ENCODE measurements at places on chromosomes 16 and 17.

DNA sequence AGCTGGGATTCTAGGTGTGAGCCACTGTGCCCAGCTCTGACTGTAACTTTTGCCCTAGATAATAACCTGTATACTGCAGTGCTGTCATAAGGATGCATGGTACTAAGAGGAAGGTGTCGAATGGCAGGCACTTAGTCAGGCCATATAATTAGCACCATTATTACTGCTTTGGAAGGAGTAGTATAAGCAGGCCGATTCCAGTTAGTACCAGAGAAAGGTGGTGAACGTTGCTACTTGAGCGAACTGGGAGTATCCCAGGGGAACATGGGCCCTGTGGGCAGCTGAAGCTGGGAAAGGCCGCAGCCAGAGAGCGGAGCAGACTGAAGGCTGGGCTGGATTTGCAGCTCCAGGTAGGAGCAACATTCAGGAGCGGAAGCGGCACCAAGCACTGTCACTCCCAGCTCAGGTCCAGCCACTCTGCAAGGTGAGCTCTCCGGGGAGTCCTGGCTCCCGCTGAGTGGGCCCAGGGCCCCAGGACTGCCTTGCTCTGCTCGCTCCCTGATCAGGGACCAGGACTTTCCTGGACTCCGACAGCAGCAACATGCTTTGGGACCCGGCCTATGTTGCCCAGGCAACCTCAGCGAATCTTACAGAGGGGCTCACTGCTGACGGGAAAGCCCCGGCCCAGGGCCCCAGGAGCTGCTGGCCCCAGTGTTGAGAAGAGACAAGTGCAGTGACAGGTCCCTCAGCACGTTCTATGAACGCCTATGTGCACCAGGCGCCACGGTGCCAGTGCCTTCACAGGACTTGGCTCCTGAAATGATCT, 28.6 kb downstream of the C16orf74 start:
- no peak for DNase-seq

- no peak for DNase-seq
Measured at GRCh38 chr17:67312265-67312664, 54.1 kb downstream of the PSMD12 start.

DNA sequence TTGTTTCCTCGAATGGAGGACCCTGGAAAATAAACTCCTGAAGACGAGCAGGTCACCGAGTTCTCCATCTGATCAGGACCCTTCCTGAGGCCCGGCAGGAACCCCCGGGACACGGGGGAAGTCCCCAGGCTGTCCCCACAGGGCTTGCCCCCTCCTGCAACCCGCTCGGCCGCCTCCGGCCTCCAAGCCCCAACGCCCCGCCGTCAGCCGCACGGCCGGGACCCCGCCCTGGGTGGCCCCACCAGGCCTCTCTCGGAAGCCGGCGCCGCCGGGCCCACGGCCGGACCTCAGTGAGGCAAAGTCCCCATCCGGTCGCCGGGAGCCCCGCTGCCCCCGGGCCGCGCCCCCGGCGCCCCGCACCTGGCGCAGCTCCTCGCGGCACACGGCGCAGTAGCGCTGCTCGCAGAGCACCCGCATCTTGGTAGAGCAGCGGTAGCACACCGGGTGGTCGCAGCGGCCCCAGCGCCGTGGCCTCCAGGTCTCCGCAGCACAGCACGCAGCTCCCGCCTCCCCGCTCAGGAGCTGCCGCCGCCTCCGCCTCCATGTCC, 383 bp downstream of the ZNF598 start:
- no peak for DNase-seq

DNA sequence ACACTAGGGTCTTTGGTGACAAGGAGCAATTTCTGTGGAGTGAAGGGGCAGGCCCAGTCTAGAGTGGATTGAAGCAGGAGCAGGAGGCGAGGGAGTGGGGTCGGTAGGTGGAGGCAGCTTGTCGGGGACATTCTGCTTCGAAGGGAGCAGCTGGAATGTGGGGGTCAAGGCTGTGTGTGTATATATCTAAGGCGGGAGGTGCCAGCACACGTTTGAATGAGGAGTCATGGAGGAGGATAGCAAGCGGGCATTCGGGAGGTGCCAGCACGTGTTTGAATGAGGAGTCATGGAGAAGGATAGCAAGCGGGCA, 17.7 kb downstream of the NT5M start:
- peak; percentile 6 for DNase-seq

- no peak for DNase-seq
Measured at GRCh38 chr16:88922114-88922825, 54.7 kb downstream of the CBFA2T3 start.

- peak; percentile 80 for DNase-seq
Measured at GRCh38 chr17:2215616-2216364, 87.8 kb downstream of the SMG6 start.

- no peak for DNase-seq
Measured at GRCh38 chr17:39995438-39995837, 14.8 kb downstream of the PSMD3 start.

DNA sequence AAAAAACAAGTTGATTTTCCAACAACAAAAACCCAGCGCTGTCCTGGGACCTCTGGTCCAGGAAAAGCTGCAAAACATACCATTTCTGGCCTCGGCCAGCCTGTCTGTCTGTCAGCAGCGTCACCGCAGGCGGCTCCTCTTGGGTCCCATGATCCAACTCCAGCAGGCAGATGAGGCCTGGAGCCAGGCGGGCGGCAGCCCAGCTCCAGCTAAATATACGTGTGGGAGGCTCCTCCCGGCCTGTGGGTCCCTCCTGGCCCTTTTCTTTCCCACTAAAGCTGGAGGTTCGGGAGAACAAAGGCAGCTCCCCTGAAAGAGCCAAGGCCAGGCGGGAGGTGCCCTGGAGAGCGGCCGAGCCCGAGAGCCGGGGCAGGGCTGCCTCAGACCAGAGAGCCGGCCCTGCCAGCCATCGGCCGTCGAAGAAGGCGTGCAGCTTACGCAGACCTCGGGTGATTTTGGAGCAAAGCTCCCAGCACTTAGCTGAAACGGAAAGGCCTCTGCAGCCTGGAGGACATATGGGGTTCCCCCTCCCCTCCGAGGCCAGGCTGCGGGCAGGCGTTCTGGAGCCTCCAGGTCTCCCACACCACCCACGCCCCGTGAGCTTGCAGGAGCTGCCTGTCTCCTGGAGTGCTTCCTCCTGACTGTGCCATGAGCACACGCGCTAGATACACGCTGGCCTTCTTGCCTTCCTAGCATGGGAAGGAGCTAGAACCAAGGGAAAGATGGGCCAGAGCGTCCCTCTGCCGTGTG, 19.9 kb upstream of the JPH3 start:
- DNase-seq = peak; percentile 80
